H9 (cell line): ENCODE measurements at places on chromosomes 1 and 21.

- peak; percentile 63 for DNase-seq
Measured at GRCh38 chr1:15756143-15757015, 2.2 kb upstream of the FBLIM1 start.

GRCh38 chr1:160973491-160973890 lies 18.9 kb upstream of the ITLN2 start:
- no peak for DNase-seq

- DNase-seq = peak; percentile 46
Measured at GRCh38 chr1:147515045-147515869, 26.0 kb upstream of the BCL9 start.

DNA sequence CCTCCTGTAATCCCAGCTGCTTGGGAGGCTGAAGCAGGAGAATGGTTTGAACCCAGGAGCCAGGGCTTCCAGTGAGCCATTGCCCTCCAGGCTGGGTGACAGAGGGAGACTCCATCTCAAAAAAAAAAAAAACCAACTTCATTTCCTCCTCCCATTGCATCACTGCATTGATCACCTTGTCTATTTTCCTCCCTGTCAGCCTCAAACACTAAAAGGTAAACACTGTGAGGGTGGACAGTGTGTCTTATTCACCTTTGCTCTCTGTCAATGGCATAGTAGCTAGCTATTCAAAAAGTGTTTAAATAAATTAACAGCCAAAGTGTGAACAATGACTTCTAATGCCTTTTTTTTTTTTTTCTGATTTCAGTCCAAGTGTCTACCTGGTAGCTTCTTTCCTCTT lies 13.4 kb upstream of the DESI2 start:
- DNase-seq = no peak

- DNase-seq = no peak
Measured at GRCh38 chr1:161720956-161721737, at the start of gene FCRLB. TSS of gene FCRLB (plus strand) at chr1:161721544. CDS start at chr1:161722673, 1,129 bp downstream.

DNA sequence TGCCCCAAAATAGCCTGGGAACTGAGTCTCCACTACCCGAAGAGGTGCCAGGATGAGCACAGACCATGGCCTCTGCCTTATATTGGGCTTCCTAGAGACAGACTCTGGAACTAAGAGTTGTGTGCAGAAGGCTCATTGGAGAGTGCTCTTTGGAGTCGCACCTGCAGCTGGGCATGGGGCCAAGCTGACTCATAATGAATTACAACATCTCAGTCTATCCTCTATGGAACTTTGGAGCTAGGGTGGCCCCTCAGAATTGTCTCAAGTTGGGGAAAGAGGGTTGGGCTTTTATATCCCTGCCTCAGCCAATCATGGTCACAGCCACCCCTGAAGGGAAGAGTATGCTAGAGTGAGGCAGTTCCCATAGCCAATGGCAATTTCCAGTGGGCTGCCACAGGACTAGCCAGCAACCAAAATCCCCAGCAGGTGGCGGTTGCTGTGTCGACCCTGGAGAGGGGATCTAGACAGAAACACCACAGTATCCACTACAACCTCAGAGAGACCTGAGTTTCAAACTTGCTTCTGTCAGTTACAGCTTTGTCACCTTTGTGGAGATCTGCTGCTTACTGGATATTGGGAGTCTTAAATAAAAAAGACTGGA lies 93.8 kb downstream of the DMRTA2 start:
- no peak for DNase-seq
